ENCODE measurements at places on chromosomes 13 and 19.

GRCh38 chr19:13526552-13526951 is 20.3 kb upstream of the CACNA1A start:
- DNase-seq, result no peak

DNA sequence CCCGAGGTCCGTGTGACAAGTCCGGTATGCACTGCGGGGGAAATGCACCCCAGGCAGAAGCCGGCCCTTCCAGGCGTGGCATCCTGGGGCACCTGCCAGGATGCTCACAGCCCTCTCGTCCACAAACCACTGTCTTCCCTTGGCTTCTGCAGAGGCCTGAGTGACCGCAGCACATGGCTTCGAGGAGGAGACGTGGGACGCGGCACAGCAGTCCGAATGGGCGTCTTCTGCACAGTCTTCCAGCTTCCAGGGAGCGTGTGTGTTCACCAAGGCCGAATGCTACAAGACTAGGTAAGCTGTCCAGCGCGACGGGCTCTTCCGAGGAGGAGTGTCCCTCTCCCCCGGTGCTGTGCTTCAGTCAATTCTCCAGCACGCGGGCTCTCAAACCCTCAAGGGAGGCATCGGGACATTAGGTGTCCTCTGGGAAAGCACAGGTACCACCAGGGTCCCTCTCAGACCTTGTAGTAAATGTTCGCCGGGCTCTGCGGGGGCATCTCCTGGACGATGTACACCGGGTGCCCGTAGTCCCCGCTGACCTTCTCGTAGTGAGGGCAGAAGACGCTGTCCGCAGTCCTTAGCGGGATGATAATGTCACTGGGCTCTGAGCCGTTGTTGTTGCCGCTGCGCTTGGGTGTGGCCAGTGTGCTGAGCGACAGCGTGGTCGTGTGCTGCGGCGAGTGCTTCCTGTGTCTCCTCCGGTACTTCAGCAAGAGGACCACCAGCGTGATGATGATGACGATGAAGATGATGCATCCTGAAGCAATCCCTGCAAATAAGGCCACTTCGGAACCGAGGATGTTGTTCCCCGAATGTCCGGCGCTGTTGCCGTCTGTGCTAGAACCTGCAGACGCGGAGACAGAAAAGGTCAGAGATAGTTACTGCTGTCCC is 42.6 kb downstream of the EFNB2 start:
- DNase-seq, result no peak

- DNase-seq, result no peak
These were observed 123.7 kb downstream of the ATP11A start for GRCh38 chr13:112813552-112813951.

- no peak for DNase-seq
These were observed 60.5 kb downstream of the MAP4K1 start for GRCh38 chr19:38557205-38557799.

GRCh38 chr13:29170436-29171082 is 350.4 kb downstream of the MTUS2 start:
- no peak for DNase-seq

DNA sequence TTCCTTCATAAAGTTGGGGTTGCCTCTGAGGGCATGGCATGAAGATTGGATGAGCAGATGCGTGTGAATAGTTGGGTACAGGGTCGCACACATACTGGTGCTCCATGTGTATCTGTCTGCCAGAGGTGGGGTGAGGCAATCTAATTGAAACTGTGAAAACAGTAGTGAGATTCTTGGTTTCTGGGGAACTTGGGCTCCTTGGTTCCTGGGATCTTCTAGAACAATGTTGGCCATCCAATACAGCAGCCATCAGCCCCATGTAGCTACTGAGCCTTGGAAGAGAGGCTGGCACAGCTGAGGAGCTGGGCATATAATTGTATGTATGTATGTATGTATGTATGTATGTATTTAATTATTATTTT is 616 bp downstream of the FCHO1 start:
- DNase-seq, result no peak

DNA sequence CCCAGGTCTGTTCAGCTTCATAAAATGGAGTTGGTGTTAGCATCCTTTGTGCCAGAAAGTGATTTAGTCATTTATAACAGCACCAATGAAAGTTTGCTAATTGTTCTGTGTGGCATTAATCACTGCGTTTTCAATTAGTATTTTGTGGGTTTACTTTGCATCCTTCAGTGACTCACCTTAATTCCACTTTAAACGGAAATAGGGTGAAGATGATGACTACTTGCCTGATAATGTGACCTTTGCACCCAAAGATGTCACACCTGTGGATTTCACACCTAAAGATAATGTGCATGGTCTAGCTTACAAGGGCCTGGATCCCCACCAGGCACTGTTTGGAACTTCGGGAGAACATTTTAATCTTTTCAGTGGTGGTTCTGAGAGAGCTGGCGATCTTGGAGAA is 15.0 kb downstream of the GPATCH1 start:
- no peak for DNase-seq

DNA sequence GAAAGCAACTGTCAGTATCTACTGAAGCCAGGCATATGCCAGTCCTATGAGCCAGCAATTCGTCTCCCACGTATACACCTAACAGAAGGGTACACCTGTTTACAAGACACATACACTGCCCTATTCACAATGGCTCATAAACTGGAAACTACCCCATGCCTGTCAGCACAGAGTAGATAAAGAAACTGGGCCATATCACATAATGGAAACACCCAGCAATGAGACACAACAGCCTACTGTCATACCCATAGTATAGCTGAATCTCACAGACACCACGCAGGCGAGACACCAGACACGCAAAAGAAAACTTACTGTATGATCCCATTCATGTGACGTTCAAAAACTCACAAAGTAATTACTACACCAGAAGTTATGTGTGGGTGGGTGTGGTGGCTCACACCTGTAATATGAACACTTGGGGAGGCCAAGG is 15.7 kb downstream of the NOSIP start:
- no peak for DNase-seq

- DNase-seq, result no peak
These were observed 431.8 kb upstream of the SGCG start for GRCh38 chr13:22748866-22749577.

DNA sequence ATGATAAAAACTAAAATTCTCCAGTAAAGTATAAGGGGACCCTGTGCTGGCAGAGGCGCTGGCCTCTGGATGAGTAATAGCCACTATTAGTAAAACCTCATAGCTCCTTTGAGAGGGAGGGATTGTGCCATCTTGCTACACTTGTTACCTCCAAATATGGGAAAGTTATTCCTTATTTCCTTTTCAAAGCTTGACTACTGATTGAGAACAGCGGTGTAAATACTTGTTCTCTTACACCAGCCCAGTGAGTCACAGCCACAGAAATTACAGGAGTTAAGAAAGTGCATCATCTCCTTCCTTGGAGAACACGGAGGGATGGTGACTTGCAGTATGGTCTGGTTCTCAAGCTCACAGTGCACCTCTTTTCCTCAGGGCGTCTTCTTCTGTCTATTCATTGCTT is 379.0 kb downstream of the EFNB2 start:
- no peak for DNase-seq

- no peak for DNase-seq
These were observed 67.8 kb downstream of the SUCLA2 start for GRCh38 chr13:47932950-47933923.

GRCh38 chr13:41428155-41428554 is 29.2 kb upstream of the RGCC start:
- no peak for DNase-seq

DNA sequence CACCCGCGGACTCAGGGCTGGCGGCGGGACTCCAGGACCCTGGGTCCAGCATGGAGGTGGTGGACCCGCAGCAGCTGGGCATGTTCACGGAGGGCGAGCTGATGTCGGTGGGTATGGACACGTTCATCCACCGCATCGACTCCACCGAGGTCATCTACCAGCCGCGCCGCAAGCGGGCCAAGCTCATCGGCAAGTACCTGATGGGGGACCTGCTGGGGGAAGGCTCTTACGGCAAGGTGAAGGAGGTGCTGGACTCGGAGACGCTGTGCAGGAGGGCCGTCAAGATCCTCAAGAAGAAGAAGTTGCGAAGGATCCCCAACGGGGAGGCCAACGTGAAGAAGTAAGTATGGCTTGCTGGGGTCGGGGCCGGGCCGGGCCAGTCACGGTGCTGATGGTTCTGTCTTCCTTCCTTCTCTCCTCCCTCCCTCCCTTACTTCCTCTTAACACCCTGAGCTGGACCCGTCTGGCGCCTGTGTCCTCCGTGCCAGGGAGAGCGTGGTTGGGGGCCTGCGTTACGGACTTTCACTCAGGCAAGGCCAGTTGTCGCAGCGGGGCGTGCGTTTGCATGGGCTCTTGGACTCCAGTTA is 1.4 kb downstream of the STK11 start:
- DNase-seq, result no peak

DNA sequence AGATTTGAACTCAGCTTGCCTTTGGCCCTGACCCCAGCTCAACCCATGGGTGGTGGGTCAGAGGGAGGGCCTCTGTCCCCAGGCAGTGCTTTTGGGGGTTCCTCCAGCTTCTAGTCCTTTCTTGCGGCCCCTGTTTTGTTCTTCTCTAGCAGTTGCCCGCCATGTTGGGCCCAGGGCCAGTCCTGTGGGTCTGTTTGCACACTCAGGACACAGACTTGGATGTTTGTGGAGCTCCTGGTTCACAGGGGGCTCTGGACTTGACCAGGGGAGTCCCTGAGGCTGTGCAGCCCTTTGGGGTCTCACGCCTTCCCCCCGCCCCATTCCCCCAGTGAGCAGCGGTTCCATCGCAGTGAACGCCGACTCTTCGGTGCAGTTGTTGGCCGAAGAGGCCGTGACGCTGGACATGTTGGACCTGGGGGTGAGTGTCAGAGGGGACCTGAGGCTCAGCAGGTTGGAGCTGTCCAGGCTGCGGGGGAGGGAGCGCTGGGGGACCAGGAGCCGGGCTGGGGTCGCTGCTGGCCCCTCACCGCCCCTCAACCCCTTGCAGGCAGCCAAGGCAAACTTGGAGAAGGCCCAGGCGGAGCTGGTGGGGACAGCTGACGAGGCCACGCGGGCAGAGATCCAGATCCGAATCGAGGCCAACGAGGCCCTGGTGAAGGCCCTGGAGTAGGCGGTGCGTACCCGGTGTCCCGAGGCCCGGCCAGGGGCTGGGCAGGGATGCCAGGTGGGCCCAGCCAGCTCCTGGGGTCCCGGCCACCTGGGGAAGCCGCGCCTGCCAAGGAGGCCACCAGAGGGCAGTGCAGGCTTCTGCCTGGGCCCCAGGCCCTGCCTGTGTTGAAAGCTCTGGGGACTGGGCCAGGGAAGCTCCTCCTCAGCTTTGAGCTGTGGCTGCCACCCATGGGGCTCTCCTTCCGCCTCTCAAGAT is 2.5 kb downstream of the ATP5F1D start:
- DNase-seq, result peak; percentile 29

GRCh38 chr13:20394506-20394905 is 131.2 kb downstream of the CRYL1 start:
- DNase-seq, result no peak

DNA sequence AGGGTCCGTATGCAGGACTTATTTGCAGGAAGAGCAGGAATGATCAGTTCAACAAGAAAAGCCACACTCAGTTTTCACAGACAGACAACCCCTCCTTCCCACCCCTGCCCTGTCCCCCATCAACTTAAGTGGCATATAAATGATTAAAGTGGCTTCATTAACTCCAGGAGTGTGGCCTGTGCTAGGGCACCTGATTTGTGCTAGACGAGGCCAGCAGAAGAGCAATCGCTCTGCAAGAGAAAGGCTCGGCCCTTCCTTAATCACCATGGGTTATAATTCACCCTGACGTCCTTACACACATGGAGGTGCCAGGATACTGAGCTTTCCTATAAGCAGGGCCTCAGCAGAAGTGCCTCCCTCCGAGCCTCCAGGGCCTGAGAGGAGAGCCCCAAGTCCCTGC is 14.6 kb downstream of the C19orf12 start:
- DNase-seq, result no peak

DNA sequence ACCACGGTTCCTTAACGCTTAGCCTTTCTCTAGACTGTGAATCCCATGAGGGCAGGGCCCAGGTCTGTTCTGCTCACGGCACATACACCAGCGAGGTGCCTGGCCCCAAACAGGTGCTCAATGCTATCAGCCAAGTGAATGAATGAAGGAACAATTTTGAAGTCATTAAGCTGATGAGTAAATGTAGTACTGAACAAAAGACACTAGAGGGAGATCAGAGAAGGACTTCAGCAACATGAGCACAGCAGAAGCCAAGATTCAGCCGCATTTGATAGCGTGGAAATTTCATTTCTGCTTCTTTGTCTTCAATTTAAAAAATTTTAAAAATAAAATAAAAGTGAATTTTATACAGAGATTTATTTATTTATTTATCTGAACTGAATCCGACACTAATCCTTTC is 20.1 kb upstream of the MYO16 start:
- no peak for DNase-seq

- DNase-seq, result no peak
These were observed 7.3 kb downstream of the LENG1 start for GRCh38 chr19:54152267-54152666.

DNA sequence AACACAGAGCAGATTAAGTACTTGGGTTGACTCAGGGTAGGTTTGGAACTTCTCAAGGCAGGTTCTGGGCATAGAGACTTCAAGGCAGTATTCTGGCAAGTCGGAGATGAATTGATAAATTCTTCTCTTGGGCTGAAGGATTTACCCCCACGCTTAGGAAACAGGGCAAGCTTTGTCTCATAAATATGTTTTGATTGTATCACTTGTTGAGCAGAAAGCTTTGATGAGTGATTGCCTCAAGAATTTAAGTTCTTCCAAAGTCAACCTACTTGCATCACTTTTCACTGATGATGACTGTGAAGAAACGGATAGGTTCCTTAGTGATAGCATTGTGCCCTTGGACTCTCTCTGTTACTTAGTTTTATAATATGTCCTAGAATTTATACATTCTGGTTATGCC is 258.6 kb upstream of the DACH1 start:
- no peak for DNase-seq

DNA sequence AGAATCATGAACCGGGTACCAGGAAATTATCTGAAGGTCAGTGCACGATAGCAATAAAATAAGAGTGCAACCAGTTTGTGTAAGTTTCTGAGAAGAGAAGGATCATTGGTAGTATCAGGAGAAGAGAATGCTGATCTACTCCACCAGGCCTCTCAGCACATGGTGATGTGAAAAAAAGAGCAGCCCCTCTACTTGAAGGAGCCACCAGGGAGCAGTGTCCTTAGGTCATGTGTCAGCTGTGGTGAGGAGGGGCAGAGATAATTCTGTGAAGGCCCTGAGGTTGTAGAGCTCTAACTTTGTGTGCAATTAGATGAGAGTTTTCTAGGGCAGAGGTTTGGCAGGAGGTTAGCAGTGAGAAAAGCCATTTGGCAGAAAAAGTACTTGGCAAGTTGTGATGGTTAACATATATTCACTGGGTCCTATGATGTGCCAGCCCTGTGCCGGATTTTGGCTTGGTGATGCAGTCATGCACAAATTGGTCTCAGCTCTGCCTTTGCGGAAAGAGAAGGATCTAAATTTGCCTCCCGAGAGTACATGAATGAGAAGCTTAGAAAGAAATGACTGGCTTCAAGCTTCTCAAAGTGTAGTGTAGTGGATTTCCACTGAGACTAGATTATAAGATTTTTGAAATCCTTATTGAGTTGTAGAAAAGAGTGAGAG is 19.2 kb upstream of the ZC3H13 start:
- no peak for DNase-seq

DNA sequence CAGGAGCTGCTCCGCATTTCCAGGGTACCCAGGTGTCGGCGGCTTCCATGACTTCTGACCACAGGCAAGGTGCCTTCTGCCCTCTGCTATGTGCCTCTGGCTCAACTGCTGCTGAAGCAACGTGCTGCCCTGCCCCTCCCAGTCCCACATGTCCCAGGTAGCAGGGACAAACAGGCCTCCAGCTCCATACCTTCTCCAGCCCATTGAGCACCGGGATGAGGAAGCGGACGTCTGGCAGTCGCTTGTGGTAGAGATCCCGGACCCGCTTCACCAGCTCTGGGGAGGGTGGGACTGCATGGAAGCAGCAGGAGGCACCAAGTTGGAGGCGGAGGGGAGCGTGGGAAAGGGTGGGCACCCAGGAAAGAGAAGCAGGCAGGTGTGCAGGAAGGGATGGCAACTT is 8.1 kb upstream of the RSPH6A start:
- DNase-seq, result no peak

All from DMS79 (cell line).